ENCODE measurements at places on chromosomes 1 and 21. TPM values are rescaled to one million over a fixed set of nuclear protein-coding genes. Genes with fewer than 3 reads are reported as not detected.

DEPDC1 gene
- polyA plus RNA-seq, result 0.28 TPM

LRRC52 gene
- 0.14 TPM for polyA plus RNA-seq

PLCH2 gene
- polyA plus RNA-seq, result 2.7 TPM

PLPPR5 gene
- 0.05 TPM for polyA plus RNA-seq

HTR1D gene
- polyA plus RNA-seq, result 0.30 TPM

ADORA3 gene
- 10.3 TPM for polyA plus RNA-seq

DENND2D gene
- 49.5 TPM for polyA plus RNA-seq
